Thyroid gland (tissue), 4 donors: ENCODE measurements at places on chromosomes 3 and 15. TPM values are rescaled to one million over a fixed set of nuclear protein-coding genes. Genes with fewer than 3 reads are reported as not detected.

DNA sequence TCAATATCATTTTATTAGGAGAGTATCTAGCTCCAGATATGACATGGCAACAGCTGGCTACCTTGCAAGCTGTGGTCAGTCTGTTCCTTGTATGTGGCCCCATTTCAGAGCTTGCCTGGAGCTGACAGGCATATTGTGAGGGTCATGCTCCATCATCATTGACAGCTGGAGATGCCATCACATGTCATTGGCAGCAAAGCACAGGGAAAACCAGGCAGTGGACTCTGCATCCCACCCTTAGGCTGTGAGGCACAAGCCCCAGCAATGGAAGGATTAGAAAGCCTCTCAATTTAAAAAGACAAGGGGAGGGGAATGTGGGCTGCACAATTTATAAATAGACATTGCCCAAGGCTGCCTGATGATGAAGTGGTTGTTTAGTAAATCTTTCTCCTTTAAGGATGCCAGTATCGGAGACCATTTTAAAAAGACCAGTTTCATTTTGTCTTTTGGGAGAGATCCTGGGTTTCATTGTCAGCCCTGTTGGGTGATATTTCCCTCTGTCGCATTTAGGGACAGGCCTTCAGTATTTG lies 27.9 kb downstream of the LNP1 start:
- no peak overlapping the region for H3K4me3 ChIP-seq
- peaks cover 23% of the 10 kb centered on the region for H3K4me1 ChIP-seq
- H3K27ac ChIP-seq, result no peak overlapping the region
- no peaks in the 10 kb centered on the region for H3K36me3 ChIP-seq

DNA sequence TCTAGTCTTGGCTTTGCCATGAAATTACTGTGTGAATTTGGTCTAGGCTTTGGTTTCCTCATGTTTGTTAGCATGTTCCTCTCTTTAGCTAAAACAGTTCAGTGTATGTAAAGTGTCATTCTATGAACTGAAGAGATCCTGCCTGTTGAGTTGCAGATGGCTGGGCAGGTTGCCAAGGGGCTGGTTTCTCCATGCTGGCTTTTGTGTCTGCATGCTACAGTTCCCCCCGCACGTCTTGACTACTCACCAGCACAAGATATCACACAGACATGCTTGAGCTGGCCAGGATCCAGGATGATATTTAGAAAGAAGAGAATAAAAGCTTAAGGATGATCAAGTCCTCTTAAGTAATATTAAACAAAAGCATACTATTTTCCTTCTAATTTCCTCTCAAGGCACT lies 90.2 kb downstream of the CERS3 start:
- H3K27me3 ChIP-seq, result no peaks in the 10 kb centered on the region
- H3K36me3 ChIP-seq, result no peaks in the 10 kb centered on the region
- H3K4me3 ChIP-seq, result no peak overlapping the region
- no peak overlapping the region for H3K27ac ChIP-seq

DNA sequence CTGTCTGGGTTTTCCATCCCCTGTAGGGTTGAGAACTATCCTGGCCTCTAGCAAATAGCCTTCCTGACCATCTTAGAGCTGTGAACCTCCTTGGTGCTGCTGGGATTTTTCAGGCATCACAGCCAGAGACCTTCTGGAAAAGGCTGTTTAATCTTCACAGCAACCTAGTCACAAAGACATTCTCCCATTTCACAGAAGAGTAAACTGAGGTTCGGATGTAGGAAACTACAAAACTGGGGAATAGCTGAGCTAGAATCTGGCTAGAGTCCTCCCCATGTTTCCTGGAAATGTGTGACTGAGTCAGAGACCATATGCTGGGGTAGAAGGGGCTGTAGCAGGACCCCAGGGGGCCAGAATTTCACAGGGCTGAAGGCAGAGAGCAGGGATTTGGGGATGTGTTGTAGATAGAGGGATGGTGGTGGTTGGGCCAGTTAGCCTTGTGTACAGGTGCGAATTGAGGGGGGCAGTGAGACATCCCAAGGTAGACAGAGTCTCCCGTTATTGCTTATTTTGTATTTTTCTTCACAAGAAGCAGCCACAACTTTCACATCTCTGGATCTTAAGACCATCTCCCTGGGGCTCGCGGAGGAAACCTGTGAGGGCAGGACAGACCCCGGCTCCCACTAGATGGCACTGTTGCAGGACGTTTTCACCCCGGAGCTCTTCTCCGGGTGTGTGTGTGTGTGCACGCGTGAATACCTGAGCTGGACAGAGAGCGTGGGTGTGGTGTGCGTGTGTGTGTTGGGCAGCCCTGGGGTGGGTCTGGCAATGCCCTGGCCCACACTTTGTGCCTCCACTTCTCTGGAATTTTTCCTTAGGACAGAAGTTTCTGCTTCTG lies 66.9 kb upstream of the PRR23C start:
- no peaks in the 10 kb centered on the region for H3K27me3 ChIP-seq
- no peaks in the 10 kb centered on the region for H3K4me1 ChIP-seq
- peak; percentile 75 for DNase-seq
- no peak overlapping the region for H3K4me3 ChIP-seq
- H3K27ac ChIP-seq, result no peak overlapping the region

DNA sequence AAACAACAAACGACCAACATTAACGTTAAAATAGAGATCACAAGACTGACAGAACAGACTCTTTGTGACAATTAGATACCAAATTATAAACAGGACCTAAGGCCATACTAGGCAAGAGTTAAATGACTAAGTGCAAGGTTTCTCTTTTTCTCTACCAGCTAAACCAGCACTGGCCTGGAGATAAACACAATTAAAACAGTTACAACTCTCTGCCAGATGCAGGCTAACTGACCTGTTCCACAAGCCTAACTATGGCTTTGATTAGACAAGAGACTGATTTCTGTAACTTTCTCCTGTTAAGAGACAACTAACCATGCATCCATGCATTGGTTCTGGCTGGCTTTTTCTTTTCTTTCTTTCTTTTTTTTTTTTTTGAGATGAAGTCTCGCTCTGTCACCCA lies 1.6 kb upstream of the ARL8B start:
- no peak overlapping the region for H3K27ac ChIP-seq
- H3K4me1 ChIP-seq, result peaks cover 6% of the 10 kb centered on the region
- no peaks in the 10 kb centered on the region for H3K36me3 ChIP-seq
- no peaks in the 10 kb centered on the region for H3K27me3 ChIP-seq

DNA sequence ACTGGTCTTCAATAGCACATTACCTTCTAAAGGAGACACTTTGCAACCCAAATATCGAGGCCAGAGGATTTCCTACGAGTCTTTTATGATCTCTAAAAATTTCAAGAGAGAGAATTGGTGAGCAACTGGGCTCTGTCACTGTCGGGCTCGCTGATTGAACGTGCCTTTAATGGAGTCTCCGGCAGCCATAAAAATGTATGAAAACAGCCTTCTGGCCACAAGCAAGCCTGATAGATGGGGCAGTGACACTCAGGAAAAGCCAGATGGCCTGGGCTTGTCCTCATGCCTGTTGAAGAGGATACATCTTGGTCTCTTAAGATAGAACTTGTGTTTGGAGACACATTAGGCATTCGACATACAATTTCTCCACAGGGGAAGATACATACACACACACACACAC lies 419.5 kb upstream of the PROK2 start:
- H3K27me3 ChIP-seq, result peaks cover 7% of the 10 kb centered on the region
- no peak overlapping the region for H3K27ac ChIP-seq
- H3K4me3 ChIP-seq, result no peak overlapping the region
- H3K4me1 ChIP-seq, result no peaks in the 10 kb centered on the region

The TTLL13 gene
- not detected for total RNA-seq
